Activated CD4-positive, alpha-beta T cell treated with anti-CD3 and anti-CD28 coated beads, Interleukin-2, Interleukin-6, amounts not matched to agents 100 ng/mL and 50 ng/mL, durations not matched to agents 16 hours and 8 hours (primary cell): ENCODE measurements at places on chromosomes 16 and 17.

DNA sequence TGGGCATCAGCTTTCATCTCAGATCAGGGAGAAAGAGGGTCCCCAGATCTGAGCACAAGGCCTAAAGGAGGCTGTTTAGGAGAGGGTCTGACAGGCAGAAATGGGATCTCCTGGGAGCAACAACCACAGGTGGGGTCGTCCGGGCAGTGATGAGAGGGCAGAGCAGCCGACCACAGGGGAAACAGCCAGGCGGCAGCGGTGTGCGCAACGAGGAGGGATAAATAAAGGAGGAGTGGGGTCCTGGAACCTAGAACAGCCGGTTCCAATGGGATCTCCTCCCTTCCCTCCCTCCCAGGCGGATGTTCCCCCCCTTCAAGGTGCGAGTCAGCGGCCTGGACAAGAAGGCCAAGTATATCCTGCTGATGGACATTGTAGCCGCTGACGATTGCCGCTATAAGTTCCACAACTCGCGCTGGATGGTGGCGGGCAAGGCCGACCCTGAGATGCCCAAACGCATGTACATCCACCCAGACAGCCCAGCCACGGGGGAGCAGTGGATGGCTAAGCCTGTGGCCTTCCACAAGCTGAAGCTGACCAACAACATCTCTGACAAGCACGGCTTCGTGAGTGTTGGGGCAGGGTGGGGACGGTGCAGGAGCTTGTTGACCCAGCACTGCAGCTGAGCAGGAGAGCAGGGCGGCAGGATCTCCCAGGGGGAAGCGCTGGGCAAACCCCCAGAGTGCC, 1.9 kb downstream of the TBX2 start:
- DNase-seq: no peak

GRCh38 chr17:31313982-31314781, at the start of gene EVI2B:
Gene EVI2B (minus strand): TSS chr17:31314054. CDS start chr17:31305609, 8,445 bp downstream.
- peak; percentile 72 for DNase-seq

GRCh38 chr16:46850619-46851555, 19.9 kb upstream of the C16orf87 start:
- no peak for DNase-seq

DNA sequence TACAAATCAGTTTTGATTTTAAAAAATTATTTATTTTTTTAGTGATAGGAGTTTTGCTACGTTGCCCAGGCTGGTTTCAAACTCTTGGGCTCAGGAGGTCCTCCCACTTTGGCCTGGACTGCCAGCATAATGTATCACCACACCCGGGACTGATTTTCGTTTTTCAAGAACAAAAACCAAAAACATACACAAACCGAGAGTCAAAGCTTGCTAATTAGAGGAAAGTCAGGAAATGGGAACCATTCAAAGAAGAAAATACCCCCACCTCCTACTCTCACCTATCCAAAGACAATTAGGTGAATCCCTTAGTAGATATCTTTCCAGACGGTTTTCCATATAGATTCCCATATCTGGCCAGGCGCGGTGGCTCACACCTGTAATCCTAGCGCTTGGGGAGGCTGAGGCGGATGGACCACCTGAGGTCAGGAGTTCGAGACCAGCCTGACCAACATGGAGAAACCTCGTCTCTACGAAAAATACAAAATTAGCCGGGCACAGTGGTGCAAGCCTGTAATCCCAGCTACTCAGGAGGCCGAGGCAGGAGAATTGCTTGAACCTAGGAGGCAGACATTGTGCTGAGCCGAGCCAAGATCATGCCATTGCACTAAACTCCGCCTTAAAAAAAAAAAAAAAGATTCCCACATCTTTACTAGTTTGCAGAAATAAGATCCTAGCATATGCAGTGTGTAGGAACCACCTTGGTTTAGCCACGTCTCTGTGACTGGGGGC, 883 bp upstream of the SPN start:
- DNase-seq: peak; percentile 57

DNA sequence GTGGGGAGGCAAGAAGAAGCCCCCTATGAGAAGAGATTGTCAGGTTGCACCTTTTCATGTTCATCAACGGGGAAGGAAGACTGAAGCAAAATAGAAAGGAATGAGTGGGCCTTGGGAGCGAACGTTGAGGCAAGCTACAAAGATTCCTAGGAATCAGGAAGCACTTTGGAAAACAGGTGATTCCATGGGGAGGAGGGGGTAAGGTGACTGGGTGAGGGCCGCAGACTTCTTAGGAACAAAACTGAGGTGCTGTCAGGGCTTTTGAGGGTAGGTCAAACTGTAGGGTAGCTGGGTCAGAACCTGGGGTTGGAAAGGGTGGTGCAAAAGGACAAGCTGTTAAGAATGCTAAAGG, 528 bp downstream of the ITFG1 start:
- DNase-seq: no peak

DNA sequence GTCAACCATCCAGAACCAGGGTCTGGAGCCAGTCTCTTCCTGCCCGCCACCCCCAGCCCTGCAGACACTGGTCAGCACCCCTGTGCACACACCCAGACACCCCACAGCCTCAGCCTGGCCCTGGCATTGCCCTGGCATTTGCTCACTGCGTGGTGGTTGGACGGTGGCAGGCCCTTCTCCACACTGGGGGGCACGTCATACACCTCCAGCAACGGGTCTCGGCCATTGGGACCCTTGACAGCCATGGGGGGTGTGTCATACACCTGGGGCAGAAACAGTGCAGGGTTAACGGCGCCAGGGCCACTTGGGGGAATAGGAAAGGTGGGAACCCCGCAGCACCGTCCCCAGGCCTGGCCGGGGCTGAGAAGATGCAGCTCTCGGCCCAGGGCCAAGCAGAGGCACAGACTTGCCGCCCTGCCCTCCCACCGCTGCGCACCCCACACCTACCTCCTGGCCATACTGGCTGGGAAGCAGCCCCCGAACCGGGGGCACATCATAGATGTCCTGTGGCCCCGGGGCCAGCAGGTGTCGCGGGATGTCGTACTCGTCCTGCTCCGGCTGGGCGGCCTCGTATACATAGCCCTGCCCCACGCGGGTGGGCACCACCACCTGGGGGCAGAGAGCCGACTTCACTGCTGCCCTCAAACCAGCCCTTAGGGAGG, 14.6 kb downstream of the BCAR1 start:
- no peak for DNase-seq

DNA sequence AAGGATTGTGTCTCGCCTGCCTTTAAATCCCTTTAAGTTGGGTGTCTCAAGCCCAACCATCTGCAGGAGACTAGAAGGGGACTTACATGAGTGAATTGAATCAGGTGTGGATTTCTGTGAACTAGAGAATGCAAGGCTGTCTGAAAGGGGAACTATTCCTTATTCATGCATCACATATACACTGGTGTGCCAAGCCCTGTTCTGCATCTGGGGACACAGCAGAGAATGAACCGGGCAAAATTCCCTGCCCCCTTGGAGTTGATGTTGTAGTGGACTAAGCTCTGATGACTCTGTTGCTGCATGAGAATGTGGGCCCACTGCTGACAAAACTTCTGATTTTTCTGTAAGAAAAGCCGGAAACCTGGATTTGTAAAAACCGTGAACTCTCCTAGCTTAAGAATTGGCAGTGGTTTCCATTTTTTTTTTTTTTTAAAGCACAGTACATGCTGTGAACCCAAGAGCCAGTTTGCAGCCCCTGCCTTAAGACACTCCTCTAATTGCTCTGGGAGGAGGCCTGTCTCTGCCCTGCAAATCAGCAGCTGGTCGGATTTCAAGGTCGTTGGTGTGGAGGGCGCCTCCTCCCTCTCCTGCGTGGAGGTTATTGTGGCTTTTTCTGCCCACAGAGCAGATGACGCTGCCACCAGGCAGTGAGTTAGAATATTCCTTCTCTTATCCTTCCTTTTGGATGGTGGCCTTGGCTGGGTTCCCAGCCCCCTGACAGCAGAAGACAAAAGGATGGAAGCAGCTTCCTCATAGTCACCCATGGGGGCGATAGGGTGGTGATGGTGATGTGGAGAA, 131.0 kb downstream of the PRKCB start:
- no peak for DNase-seq

DNA sequence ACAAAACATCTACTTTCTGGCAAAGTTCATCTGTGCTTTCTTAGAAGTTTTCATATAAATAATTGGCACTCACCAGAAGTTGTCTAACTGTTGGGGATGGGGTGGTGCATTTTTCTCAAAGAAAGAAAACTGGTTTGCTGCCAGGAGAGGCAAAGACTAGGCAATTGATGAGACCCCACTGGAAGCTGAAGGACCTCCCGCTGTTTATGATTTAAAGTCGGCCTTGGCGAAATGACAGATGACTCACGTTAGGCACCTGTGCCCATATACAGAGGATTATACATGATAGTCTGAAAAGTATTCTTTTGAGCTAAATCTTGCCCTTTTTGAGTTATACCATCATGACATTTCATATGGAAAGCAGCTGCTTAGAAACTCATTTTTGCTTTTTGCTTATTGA, 193.0 kb upstream of the ZFHX3 start:
- DNase-seq: no peak

DNA sequence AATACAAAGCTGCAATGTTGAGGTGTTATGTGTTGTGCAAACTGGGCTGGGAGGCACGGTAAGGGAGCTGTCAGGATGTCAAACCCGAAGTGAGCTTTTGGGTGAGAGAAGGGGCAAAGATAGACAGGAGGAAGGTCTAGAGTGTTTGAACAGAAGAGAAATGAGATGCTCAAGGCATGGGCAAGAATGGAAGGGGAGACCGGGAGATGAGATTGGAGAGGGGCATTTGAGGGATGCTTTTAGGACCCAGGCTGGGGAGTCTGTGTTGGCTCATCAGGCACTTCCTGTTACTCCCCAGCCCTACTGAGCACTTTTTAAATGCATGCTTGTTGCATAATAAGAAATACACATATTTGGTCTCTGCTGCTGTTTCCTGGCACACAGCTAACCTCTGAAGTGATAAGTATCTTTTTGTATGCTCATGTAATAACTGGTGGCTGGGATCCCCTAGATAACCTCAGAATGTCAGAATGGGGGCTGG, 13.7 kb downstream of the UNC45B start:
- peak; percentile 32 for DNase-seq

GRCh38 chr16:70257391-70257790, 5.7 kb upstream of the EXOSC6 start:
- DNase-seq: no peak

- DNase-seq: no peak
Measured at GRCh38 chr17:42166196-42166763, 11.5 kb upstream of the RAB5C start.

GRCh38 chr16:3876695-3877094, 3.8 kb downstream of the CREBBP start:
- DNase-seq: no peak

GRCh38 chr16:53131363-53132071, 76.7 kb downstream of the CHD9 start:
- DNase-seq: peak; percentile 57

DNA sequence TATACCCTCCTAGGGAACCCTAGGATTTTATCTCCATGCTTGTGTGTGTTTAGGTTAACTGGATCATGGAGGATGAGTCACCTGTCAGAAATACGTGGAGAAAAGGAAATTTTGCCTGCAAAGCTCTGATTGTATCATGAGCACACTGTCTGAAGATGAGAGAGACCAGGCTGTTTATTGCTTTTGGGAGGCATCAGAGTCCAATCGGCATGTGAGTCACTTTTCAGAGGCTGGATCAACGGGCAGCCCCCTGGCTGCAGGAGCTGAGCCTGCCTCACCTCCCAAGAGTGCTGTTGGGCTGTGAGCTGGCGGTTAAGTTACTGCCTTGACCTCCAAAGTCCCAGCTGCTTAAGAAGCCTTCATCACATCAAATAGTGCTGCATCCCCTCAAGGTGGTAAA, 41.5 kb upstream of the MED9 start:
- no peak for DNase-seq

DNA sequence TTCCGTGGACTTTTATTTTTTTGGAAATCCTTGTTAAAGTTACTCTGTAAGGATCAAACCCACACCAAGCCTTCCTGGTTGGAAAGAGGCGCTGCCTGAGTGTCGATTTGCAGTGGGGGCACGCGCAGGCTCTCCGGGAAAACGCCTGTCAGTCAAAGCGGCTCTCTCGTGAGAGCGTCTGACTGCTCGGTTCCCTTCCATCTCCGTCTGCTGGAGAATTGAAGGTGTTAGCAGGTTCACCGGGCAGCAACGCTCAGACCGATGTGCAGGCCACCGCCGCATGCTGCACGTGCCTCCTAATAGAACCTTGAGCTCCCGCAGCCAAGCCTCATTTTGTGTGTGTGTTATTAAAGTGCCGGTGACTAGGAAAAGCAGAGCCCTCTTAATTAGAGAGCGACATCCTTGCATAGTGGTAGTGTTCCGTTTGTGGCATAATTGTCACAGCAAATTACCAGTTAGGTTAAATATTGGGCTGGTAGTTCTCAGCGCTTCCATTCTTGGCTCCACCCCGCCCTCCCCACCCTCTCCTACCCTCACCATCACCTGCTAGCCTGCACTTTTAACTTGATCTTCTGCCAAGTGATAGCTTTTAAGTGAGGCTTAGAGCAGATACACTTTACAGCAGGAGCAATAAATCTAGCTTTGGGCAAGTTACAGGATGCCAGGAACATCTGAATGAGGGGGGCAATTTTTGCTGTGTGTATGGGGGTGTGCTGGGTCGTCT, 75.5 kb downstream of the RPA1 start:
- no peak for DNase-seq

DNA sequence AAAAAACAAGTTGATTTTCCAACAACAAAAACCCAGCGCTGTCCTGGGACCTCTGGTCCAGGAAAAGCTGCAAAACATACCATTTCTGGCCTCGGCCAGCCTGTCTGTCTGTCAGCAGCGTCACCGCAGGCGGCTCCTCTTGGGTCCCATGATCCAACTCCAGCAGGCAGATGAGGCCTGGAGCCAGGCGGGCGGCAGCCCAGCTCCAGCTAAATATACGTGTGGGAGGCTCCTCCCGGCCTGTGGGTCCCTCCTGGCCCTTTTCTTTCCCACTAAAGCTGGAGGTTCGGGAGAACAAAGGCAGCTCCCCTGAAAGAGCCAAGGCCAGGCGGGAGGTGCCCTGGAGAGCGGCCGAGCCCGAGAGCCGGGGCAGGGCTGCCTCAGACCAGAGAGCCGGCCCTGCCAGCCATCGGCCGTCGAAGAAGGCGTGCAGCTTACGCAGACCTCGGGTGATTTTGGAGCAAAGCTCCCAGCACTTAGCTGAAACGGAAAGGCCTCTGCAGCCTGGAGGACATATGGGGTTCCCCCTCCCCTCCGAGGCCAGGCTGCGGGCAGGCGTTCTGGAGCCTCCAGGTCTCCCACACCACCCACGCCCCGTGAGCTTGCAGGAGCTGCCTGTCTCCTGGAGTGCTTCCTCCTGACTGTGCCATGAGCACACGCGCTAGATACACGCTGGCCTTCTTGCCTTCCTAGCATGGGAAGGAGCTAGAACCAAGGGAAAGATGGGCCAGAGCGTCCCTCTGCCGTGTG, 19.9 kb upstream of the JPH3 start:
- no peak for DNase-seq
